ENCODE measurements at places on chromosomes 16 and 17. TPM values are rescaled to one million over a fixed set of nuclear protein-coding genes. Genes with fewer than 3 reads are reported as not detected.

- ATAC-seq = no peak
These were observed 488 bp downstream of the SENP3 start for GRCh38 chr17:7562208-7562605.

The FKBP10 gene
- 215 TPM for total RNA-seq

The ACAP1 gene
- 15.5 TPM for total RNA-seq

DNA sequence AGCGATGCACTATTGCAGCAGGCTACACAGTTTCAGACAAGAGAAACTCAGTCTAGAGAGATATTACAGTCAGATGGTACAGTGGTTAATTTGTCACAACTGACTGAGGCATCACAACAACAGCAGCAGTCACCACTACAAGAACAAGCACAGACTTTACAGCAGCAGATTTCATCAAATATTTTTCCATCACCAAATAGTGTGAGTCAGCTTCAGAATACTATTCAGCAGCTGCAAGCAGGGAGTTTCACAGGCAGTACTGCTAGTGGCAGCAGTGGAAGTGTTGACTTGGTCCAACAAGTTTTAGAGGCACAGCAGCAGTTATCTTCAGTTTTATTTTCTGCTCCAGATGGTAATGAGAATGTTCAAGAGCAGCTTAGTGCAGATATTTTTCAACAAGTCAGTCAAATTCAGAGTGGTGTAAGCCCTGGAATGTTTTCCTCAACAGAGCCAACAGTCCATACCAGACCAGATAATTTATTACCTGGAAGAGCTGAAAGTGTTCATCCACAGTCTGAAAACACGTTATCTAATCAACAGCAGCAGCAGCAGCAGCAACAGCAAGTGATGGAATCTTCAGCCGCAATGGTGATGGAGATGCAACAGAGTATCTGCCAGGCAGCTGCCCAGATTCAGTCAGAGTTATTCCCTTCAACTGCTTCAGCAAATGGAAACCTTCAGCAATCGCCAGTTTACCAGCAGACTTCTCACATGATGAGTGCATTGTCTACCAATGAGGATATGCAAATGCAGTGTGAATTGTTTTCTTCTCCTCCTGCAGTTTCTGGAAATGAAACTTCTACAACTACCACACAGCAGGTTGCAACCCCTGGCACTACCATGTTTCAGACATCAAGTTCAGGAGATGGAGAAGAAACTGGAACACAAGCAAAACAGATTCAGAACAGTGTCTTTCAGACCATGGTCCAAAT, 34.1 kb downstream of the NQO1 start:
- peak; percentile 83 for ATAC-seq

Data from motor neuron (in vitro differentiated cells).